ENCODE measurements at places on chromosomes 4 and X. TPM values are rescaled to one million over a fixed set of nuclear protein-coding genes. Genes with fewer than 3 reads are reported as not detected.

Gene EVC2
- total RNA-seq: 2.1 TPM

Gene TTC29
- total RNA-seq: not detected

Gene EDA2R
- total RNA-seq: 12.2 TPM

Gene KCNE5
- 0.20 TPM for total RNA-seq

Gene ZDHHC15
- total RNA-seq: not detected

Gene BEX2
- total RNA-seq: 9.3 TPM

Gene INTU
- 1.1 TPM for total RNA-seq

Gene CTAG1A
- total RNA-seq: not detected

Gene LIMCH1
- total RNA-seq: 50.7 TPM

Gene PLP1
- not detected for total RNA-seq

Gene ATP6AP2
- total RNA-seq: 128 TPM

Gene DCUN1D4
- 17.5 TPM for total RNA-seq

Gene BANK1
- total RNA-seq: 0.81 TPM

Gene PGM2
- total RNA-seq: 14.9 TPM

Gene CXorf65
- not detected for total RNA-seq

Gene ANXA5
- total RNA-seq: 513 TPM

Gene TMSB15A
- total RNA-seq: 0.56 TPM

Gene NKAP
- total RNA-seq: 7.6 TPM

Gene VCX2
- not detected for total RNA-seq

Gene RNF4
- total RNA-seq: 64.5 TPM

Gene FGF2
- 33.7 TPM for total RNA-seq

Gene CXCL10
- total RNA-seq: 0.20 TPM

Gene ADH1B
- total RNA-seq: not detected

Gene MUC7
- total RNA-seq: not detected

Gene MAGEA9B
- total RNA-seq: not detected

Gene UBA1
- total RNA-seq: 184 TPM

Gene CT45A3
- total RNA-seq: not detected

Gene S100G
- not detected for total RNA-seq

Gene CXCR3
- total RNA-seq: 0.09 TPM

Gene KCTD8
- total RNA-seq: not detected

Gene GPR50
- total RNA-seq: 0.26 TPM

Gene CXXC4
- not detected for total RNA-seq

Data from A549 treated with Hydrocortisone at 1 μM for 4 hours (cell line).